AML-193 (cell line): ENCODE measurements at places on chromosomes 7 and 10.
A peak's percentile ranks its signal among the peaks of the same experiment; 100 is the strongest.

DNA sequence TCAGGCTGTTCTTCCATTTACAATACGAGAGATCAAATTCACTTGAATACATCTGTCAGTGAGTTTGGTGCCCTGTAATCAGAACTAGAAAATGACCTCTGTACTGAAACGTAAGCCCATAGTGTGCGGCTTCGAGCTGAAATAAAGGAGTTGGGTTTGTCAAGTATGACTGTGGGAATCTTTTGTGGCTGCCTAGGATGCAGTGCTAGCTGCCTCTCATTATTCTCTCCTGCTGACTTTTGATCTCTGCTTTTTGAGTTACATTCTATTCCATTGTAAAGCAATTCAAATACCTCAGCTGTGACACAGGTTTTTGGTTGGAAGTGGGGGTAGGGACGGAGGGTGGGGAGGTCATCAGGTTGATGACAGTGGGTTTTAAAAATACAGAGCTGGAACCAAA lies 40.4 kb downstream of the ICA1 start:
- no peak for DNase-seq

DNA sequence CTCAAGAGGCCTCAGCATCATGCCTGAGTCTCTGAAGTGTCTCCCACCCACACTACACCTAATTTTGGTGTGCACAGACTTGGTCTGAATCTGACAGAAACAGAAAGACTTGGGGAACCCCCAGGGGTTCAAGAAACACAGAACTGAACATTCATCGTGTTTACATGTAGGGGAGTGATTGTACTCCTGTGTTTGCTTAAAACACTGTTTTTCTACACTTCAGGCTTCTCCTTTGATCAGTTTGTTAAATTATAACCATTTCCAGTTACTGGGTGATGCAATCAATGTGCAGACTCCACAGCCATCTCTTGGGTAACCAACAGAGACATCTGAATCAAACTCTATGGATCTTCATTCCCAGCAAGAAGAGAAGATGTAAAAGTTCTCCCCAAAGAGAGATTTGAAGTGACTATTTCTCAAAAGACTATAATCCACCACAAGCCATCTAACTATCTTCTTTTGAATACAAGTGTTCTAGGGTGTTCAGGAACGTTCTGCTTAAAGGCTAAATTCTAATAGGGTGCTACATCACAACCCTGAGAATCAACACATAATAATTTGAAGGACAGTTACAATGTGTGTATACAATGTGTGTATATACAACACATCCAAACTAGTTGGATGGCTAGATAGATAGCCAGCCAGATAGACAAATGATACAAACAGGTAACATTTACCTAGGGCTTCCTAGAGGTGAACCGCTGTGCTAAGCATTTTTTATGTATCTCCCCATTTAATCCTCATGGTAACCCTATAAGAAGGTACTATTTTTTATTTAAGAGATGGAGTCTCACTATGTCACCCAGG lies 34.2 kb downstream of the DNAJC12 start:
- DNase-seq, result no peak

DNA sequence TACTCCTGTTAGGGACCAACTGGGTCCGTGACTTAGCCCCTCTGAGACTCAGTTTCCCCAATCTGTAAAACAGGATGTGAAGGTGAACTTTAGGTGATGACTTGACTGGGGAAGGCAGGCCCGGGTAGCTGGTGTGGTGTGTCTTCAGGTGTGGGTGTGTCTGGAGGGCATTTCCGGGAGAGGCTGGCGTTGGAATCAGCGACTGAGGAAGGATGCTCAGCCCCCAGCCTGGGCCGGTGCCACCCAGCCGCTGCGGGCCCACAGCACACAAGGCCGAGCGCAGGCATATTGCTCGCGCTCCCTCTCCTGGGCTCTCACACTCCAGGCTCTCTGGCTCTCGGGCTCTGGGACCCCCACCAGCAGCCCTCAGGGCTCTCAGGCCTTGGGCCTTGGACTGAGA lies 31.7 kb upstream of the CNPY1 start:
- no peak for DNase-seq

- no peak for DNase-seq
These were observed 32.0 kb downstream of the PCDH15 start for GRCh38 chr10:54769051-54769450.

DNA sequence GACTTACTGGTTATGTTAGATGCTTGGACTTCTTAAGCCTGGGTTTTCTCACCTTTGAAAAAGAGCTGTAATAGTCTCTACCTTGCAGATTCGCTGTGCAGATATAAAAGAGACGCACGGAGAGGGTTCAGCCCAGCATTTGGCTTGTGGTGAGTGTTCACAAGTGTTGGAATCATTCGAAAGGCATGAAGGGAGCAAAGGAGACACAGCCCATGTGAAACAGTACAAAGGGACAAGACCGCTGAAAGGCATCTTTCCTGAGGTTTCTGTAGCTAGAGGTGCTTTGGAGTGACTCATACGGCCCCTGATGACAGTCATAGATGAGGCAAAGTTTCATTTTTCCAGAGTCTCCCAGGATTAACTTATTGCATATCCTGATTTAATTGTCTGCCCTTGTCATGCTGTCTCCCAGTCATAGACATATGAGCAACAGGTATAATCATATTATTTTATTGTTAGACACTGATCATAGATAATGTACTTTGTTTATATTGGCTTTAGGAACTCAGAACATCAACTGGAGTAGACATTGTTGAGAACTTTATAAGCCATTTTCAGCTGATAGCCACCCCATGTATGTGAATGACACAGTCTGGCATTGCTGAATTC lies 171.1 kb downstream of the ADRA2A start:
- DNase-seq, result no peak

DNA sequence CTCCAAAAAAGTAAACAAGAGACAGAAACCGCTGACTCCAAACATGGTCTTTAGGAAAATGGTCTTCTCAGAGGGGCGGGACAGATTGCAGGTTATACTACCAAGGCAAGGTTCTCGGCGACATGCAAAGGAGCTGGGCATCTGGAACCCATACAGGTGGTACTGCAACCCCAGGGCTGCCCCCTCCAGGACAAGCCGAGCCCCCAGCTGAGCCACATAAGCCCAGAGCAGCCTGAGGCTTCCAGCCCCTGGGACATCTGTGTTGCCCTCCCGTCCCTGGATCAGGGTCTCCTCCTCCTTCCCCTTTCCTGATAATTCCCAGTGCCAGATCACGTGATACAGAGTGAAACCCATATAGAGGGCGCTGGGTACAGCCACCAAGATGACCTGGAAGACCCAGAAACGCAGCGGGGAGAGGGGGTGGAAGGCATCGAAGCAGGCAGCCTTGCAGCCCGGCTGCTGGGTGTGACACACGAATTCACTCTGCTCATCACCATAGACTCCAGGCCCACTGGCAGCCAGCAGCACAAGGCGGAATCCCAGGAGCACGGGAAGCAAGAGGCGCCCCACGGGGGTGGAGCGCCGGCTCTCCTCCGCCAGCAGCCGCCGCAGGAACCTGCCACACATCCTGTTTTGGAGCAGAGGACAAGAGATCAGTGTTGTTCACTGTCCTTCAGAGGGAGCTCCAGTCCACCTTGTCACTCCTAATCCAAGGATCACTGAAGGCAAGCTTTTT lies at the start of gene GJC3:
Gene GJC3 (minus strand): TSS at position 627 of the 736 bp plus-strand sequence. CDS start 0 bp downstream, at position 627.
- peak; percentile 54 for DNase-seq

DNA sequence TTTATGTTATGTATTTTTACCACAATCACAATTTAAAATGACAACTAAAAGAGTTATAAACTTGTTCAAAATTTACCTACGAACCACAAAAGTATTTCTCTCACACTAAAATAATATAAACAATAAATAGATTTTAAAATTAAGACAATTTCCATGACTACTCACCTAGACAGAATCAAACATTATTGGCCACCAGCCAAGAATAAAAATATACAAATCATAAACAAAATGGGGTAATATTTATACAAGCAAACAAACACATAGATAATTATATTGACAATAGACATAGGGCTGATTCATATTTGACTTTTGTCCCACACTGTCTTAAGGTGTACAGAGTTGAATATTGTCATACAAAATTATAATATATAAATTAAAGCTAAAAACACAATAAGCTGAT lies 119.6 kb upstream of the ZNF92 start:
- no peak for DNase-seq

DNA sequence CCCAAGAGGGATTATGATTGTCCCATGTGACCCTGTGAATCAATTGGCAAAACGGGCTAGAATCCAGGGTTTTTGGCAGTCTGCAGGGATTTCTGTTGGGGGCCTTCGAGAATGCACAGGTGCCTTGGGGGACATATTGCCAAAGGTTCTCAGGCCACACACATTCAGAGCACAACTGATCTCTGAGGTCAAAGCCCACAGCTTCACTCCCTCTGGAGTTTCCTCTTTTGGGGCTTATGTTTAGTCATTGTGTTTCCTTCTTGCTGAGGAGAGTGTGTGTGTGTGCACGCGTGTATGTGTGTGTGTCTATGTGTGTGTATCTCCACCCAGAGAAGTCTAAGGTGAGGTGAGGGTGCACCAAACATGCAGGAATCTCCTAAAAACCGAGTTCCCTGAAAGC lies 8.8 kb downstream of the PPIF start:
- peak; percentile 82 for DNase-seq

- no peak for DNase-seq
These were observed 222.1 kb upstream of the RHOBTB1 start for GRCh38 chr10:61166065-61166464.

DNA sequence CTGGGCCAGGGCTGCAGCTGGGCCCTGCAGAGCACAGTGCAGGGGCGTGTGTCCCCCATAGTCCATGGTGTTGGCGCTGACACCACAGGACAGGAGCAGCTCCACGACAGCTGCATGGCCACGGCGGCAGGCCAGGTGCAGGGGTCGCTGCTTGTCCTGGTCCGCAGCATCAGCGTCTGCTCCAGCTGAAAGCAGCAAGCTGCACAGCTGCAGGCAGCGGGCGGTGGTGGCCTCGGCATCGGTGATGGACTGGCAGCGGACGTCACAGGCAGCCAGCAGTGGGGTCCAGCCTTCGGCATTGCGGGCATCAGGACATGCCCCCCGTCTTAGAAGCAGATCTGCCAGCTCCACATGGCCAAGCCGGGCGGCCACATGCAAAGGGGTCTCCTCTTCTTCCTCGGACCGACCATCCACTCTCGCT lies 6.0 kb downstream of the ASB10 start:
- DNase-seq, result no peak

- DNase-seq, result no peak
These were observed 67.3 kb downstream of the DOCK4 start for GRCh38 chr7:112138938-112139337.

- peak; percentile 19 for DNase-seq
These were observed 182.0 kb downstream of the RPS24 start for GRCh38 chr10:78215645-78216044.

DNA sequence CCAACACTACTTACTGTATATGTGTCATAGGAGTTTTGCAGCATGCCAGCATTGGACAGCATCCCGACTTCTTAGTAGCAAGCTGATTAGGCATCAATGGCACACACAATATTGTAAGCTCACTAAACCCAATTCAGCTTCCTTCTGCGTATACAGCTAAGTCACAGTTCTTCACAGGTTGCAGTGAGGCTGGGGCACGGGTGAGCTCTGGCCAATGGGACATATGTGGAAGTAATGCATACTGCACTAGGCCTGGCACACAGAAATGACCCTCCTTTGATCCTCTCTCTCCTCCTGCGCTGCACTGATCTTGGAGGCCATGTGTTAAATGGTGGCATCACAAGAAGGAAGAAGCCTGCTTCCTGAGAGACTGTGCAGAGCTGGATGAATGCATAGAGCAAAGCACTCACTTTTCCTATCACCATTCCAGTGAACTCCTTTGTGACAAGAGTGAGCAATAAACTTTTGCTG lies 11.9 kb downstream of the RAB11FIP2 start:
- no peak for DNase-seq

- no peak for DNase-seq
These were observed 131.6 kb downstream of the NRBF2 start for GRCh38 chr10:63264617-63265221.

GRCh38 chr7:96720843-96721242 lies 11.2 kb upstream of the SEM1 start:
- no peak for DNase-seq
